ENCODE measurements at places on chromosomes 5 and 9.

DNA sequence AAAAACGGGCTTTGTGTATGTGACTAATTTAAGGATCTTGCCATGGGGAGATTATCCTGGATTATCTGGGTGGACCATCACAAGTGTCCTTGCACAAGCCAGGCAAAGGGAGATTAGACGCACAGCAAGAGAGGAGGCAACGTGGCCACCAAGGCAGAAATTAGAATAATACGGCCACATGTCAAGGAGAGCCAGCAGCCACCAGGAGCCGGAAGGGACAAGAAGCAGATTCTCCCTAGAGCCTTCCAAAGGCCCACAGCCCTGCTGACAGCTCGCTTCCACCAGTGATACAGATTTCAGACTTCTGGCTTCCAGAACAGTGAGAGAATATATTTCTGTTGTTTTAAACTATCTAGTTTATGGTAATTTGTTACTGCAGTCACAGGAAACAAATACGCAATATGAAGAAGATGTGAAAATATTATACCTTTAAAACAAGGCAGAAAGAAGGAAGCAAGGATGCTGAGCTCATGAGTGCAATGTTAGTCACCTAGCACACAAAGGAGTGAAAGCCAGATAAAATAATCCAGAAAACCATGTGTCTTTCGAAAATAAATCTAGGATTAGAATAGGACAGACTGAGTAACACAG lies 28.7 kb upstream of the F2RL1 start:
- no peak for DNase-seq

DNA sequence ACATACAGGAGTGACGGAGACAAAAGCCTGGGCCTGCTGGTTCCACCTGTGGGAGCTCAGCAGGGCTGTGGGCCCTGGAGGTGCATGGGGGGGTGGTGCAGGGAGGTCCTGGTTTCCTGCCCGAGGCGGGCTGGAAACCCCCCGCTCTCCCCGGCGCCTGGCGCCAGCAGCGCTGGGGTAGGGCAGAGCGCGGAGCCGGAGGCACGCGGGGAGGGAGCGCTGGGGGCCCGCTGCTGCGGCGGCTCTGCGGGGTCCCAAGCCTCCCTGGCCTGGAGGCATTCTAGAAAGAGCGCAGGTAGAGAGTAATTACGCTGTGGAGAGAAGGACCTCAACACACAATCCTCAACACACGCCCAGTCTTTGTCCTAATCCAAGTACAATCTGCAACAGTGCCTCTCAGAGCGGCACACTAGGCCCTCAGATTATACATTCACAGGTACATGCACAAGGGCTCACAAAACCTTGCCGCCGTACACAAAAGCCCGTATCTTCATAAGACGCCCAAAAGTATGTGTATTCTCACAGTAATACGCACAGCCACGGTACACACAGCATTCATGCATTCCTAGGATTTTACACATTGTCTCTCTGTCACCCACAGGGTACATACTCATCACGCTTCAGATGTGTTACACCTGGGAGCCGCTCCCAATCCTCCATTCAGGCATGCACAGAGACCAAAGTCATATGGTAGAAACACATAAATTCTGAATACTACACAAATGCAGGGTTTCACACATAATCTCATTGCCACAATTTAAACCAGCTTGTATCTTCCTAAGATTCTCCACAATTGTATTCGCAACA lies 2.1 kb upstream of the HAND1 start:
- no peak for DNase-seq

- no peak for DNase-seq
These were observed 40.4 kb downstream of the BASP1 start for GRCh38 chr5:17257705-17258273.

DNA sequence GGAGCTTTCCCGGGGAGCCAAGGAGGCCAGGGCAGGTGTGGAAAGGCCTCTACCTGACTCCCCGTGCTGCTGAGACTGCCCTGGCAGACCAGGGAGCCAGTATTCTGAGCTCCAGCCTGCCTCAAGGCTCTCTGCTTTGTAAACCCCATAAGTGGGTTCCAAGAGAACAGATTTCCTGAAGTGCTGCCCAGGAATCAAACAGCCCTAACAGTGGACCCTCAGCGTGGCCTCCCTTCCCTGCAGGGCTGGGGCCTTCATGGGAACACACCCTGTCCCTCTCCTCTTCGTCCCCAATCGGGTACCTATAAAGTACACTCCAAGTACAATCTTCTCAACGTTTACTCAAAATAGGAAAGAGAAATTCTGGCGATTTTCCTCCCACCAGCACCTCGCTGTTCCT lies 252.5 kb downstream of the FSTL4 start:
- no peak for DNase-seq

GRCh38 chr5:137164961-137165360 lies 334.2 kb downstream of the SPOCK1 start:
- DNase-seq = no peak

GRCh38 chr9:137139468-137140150 lies 655 bp downstream of the GRIN1 start:
- DNase-seq = no peak

DNA sequence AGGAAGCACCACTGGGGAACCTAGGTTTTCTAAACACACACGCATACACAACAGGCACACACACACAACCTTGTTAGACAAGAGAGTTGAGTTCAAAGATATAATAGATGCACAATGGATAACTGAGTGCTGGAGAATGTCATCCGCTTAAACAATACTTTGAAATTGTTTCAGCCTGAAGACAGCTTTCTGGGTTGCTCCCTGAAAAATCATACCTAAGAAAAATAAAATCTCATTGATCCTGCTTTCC lies 126.1 kb downstream of the TMEM161B start:
- no peak for DNase-seq

DNA sequence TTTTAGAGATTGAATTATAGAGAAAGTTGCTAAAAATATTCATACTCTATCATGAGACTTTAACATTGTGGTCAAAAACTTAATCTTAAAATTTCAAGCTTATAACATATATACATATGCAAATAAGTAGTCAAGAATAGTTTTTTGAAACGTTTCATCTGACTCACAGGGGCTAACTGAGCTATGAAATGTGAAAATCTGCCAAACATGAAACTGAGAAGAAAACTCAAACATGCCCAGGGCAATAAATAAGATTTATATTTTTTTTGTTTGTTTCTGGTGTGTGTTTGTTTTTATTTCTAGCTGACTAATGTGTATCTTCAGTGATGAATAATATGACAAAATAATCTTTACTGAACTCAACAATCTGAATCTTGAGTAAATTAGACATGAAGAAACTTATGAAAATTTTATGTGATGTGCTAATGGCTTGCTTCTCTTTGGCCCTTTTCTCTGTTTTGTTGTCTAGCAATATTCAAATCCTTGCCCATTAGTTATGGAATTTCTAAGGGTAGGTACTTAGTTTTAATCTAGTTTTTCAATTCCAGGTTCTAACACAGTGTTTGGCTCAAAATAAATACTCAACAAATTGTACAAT lies 99.9 kb downstream of the FAM174A start:
- peak; percentile 12 for DNase-seq

- DNase-seq = no peak
These were observed 20.2 kb downstream of the FUBP3 start for GRCh38 chr9:130599625-130600024.

DNA sequence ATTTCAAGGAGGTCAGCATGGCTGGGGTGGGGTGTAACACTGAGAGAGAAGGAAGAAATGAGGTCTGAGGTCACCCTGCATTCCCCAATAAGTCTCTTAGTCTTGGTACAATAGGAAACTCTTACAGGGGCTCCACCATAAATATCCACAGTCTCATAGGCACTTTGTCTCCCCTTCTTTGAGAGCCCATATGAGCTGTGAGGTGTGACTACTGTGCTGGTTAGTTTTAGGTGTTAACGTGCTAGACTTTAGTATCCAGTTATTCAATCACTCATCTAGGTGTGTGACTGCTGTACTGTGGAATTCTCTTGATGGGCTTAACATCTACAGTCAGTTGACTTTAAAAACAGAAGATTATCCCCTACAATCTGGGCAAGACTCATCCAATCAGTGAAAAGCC lies 378.1 kb upstream of the RFX3 start:
- DNase-seq = no peak

- no peak for DNase-seq
These were observed 195.0 kb upstream of the PPP1R26 start for GRCh38 chr9:135284386-135285134.

GRCh38 chr5:95850391-95850894 lies 27.9 kb upstream of the GLRX start:
- no peak for DNase-seq

DNA sequence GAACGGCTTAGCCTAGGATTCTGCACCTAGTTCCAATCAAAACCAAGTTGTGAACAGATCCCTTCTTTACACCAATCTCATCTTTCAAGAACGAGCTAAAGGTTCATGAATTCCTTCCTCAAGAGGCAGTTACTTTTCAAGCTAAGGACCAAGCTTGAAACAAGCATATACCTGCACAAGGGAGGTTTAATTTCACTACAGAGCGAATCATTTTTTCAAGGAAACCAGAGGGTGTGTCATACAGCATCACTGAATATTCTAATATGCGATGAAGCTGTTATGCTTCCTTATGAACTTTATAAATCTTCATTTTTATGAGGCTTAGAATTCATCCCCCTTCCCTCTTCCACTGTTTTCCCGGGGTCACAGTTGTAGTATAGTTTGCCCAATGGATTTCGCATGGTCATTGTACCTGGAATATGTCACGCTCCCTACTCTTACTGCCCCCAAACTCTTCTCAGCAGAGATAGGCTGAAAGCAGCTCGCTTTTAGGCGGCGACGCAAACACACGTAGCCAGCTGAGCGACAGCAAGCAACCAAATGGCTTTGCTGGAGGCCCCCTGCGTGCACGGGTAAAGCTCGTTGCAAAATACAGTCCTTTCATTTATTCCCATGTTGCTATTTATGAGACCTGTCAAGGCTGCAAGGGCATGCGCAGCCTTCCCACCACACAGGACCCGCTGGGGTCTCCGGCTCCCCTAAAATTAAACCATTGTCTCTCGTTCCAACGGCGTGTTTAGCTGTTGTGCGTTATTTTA lies 832 bp downstream of the LMBRD2 start:
- peak; percentile 45 for DNase-seq

DNA sequence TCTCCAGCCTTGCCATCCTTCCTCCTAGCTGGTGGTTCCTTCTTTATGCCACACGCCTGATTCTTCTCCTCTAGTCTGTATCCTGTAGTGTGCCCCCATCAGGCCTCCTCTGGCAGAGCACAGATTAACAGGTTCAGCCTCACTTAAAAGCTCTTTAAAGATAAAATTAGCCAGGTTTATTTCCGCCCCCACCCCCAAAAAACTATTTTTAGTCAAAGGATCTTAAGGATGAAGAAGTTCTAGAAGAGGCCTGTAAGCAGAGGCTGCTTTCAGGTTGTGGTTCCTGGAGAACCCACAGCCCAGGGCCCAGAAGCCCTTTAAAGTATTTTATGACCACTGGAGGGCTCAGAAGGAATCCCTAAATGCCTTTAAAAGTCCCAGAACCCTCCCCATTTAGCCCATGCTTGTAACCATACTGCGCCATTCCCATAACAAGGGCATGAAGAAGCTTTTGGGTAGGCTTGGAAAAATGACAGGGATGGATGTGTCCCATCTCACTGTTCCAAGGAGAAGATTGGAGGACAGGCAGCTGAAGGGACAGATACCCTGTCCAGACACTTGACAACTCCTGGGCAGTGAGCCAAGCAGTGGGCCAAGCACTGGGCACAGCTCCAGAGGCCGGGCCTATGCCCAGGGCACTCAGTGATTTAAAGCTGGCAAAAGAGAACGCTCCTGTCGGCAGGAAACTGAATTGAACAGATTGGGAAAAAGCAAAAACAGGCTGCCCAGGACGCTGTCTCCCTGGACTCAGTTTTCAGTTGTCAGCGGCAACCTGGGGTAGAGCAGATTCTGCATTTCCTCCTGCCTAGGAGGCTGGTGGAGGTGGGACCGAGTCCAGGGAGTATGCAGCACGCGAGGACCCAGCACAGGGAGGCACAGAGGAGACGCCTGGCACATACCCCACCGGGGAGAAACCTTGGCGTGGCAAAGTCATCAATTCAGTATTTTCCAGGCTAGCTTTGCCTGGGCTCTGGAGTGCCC lies 106.3 kb upstream of the SSBP2 start:
- no peak for DNase-seq

GRCh38 chr5:32443145-32443540 lies 1.4 kb downstream of the ZFR start:
- peak; percentile 59 for DNase-seq

DNA sequence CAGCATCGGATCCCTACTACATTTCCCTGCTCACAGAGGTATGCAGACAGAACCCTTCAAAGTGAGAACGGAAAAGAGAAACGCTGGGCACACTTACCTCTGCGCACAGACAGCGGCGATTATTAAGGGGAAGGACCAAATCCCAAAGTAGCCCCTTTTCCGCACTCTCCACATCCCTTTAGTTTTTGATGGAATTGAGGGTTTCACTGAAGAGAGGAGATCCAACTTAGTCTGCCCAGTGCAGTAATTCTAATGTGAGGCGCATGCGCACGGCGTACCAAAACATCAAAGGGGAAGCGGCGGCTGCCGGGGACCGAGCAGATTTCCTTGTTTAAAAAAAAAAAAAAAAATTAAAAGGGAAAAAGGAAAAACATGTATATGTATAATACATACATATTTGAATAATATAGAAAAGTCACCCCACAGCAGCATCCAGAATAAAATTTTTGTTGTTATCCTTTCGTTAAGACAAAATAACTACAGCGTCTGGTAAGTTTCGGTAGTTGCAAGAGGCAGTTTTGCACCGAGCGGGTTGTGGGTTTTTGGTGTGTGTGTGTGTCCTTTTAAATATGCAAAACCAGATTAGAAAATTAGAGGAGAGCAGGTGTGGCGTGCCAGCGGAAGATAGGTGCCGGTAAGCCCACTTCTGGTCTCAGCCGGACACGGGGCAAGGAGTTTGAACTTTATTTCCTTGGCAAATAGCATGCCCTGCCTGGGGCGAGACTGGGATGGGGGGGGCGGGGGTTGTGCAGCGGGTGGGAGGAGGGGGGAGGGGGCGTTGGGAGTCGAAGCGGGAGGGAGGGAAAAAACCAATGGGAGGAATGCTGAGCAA lies at the start of gene GABRB2:
Gene GABRB2, minus strand, starts transcription at position 256 of the 832 bp plus-strand sequence. Its CDS starts 82 bp downstream, at position 174.
- DNase-seq = peak; percentile 33

DNA sequence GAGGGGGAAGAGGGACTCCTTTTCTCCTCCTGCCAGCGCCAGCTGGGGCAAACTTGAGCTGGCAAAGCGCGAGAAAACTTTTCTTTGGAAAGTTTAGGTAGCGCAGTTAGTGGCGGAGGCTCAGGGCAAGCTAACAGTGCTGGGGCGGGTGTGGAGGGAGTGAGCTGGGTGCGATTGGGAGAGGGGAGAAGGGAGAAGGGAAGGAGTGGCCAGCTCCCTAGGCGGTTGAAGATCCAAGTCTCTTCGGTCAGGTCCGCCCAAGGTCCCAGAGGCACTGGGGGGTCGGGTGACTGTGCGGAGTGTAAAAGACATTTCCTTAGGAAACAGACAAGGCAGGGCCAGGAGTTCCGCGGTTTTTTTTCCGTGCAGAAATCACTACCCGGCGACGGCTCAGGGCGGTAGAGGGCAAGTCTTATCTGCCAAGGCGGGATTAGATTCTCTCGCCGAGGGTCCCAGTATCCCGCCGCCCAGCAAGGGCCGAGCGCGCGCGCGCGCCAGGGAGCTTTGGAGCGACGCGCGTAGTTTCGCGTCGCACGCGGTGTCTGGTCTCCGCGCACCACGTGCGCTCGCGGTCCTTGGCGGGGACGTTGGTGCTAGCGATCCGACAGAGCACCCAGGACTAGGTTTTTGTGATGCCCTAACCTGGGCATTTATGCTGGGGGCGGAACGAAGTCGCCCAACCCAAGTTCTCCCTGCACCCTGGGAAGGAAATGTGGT lies 33.6 kb upstream of the NFIB start:
- DNase-seq = peak; percentile 31

GRCh38 chr5:78908173-78909061 lies 76.7 kb downstream of the ARSB start:
- DNase-seq = peak; percentile 58

Measured in fibroblast of skin of right biceps (primary cell).